Activated naive CD4-positive, alpha-beta T cell treated with anti-CD3 and anti-CD28 coated beads for 36 hours (primary cell): ENCODE measurements at places on chromosomes 1 and 21. TPM values are rescaled to one million over a fixed set of nuclear protein-coding genes. Genes with fewer than 3 reads are reported as not detected.

GRCh38 chr1:87968197-87968955 is 639.7 kb downstream of the LMO4 start:
- H3K36me3 ChIP-seq = no peaks in the 10 kb centered on the region
- no peaks in the 10 kb centered on the region for H3K4me1 ChIP-seq
- no peak overlapping the region for H3K27ac ChIP-seq
- no peak overlapping the region for H3K4me3 ChIP-seq
- peaks cover 2% of the 10 kb centered on the region for H3K27me3 ChIP-seq

DNA sequence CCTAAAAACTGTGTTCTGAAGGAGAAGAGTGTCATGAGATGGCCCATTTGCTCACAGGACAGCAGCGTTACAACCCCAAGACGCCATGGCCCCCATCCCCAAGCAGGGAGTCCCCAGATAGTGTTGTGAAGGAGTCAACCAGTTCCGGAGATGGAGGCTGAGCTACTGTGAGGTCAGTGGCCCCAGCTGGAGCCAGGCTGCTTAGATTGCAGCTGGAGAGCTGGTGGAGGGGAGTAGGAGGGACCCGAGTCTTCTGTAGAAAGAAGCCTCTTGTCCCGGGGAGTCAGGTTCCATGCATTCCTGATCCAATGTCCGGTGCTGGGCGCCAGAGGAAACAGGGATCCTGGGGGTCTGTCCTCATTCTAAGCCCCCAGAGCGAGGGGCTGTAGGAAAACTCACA is 93.5 kb upstream of the SIM2 start:
- H3K36me3 ChIP-seq = no peaks in the 10 kb centered on the region
- no peak for DNase-seq
- H3K27ac ChIP-seq = no peak overlapping the region
- no peaks in the 10 kb centered on the region for H3K27me3 ChIP-seq
- H3K4me3 ChIP-seq = no peak overlapping the region

GRCh38 chr1:32988665-32989064 is 24.1 kb upstream of the RNF19B start:
- no peak overlapping the region for H3K4me3 ChIP-seq
- no peak overlapping the region for H3K27ac ChIP-seq
- no peaks in the 10 kb centered on the region for H3K36me3 ChIP-seq
- peaks cover 38% of the 10 kb centered on the region for H3K4me1 ChIP-seq
- H3K27me3 ChIP-seq = no peaks in the 10 kb centered on the region
- no peak for DNase-seq

GRCh38 chr1:27406362-27406680 is 13.9 kb downstream of the GPR3 start:
- H3K27ac ChIP-seq = peak overlapping the region; percentile 32
- no peak overlapping the region for H3K4me3 ChIP-seq
- H3K4me1 ChIP-seq = peaks cover 19% of the 10 kb centered on the region
- H3K36me3 ChIP-seq = peaks cover 2% of the 10 kb centered on the region
- no peaks in the 10 kb centered on the region for H3K27me3 ChIP-seq

Gene HTR6
- total RNA-seq = 0.19 TPM

Gene DMRTA2
- not detected for total RNA-seq

Gene TFF1
- not detected for total RNA-seq

Gene GCSAML
- not detected for total RNA-seq
